HS-5 (cell line): ENCODE measurements at places on chromosomes 13 and 19.

GRCh38 chr13:32427852-32428580, at the start of gene N4BP2L1:
Gene N4BP2L1, minus strand, starts transcription at chr13:32428130. Its CDS starts 48 bp downstream, at chr13:32428082.
- DNase-seq, result peak; percentile 2

DNA sequence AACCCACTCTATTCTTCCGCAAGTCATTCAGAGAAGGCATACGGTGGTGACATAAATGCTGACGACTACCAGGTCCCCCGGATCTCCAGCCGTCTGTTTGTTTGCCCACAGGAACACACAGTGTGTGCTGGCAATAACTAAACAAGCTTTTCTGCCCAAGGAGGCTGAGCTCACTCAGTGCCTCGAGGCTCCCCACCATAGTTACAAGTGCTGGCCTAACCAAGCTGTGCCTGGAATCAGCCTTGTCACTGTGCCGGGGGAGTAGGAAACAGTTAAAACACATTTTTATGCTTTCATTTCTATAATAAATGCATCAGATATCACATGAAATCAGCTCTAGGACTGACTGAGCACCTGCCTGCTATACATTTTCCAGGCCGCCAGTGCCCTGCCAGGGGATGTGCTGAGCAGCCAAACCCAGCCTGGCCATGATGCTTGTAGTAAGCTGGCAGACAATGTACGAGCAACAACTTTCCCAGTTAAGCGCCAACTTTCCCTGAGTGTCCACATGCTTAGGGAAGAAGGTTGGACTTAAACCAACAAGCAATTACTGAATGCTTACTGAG, 28.1 kb downstream of the BRD4 start:
- no peak for DNase-seq

- no peak for DNase-seq
Measured at GRCh38 chr13:99218969-99219368, 18.3 kb downstream of the UBAC2 start.

DNA sequence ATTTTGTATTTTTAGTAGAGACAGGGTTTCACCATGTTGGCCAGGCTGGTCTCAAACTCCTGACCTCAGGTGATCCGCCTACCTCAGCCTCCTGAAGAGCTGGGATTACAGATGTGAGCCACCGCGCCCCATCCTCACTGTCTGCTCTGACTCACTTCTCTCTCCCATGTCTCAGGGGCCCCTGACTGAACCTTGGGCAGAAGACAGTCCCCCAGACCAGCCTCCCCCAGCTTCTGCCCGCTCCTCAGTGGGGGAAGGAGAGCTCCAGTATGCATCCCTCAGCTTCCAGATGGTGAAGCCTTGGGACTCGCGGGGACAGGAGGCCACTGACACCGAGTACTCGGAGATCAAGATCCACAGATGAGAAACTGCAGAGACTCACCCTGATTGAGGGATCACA, 5.0 kb downstream of the SIGLEC9 start:
- no peak for DNase-seq

DNA sequence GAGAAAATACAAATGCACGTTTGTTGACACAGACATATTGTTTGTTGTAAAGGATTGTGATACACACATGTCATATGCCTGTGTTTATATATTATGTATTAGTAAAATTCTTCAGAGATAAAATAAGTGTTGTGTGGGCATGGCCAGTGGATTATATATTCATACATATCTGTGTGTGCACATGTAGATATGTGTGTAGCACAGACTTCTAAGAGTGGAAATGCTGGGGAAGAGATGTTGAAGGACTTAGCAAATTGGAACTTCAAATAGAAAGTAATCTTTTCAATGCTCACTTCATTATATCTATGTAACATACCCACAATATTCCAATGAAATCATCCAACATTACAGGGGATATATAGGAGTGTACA, 413.2 kb downstream of the LMO7 start:
- no peak for DNase-seq

DNA sequence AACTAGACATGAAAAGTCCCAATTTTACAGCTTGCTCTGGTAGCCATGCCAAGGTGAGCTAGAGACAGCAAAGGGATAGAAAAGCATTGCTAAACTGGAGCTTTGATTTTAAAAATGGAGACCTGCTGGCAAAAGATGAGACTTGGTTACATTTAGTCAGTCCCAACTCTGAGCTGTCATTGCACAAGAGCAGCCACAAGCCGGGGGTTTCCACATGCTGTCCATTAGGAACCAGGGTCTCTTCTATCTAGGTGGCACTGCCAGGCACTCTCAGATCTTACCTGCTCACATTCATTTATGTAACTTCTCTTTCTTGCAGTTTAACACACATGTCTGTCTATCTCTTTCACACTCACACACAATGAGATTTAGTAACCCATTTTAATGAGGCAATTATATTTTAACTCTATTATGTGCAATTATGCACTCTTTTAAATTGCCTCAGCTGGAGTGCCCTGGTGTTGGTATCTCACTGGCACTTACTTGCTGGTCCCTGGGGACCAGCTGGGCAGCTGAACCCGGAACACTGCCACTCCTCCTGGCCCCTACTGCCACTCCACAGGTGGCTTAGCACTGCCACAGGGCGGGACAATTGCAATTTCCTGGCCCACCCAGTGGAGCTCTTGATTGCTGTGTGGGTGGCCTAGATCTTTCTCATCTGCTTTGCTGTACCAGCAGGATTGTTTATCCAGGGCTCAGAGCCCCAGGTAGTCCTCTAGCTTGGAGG, 112.5 kb downstream of the COG6 start:
- no peak for DNase-seq

GRCh38 chr13:111232191-111232590, 88.3 kb upstream of the TEX29 start:
- DNase-seq, result no peak

- DNase-seq, result no peak
Measured at GRCh38 chr13:46567671-46568070, 14.7 kb downstream of the LRCH1 start.
